Activated CD8-positive, alpha-beta T cell treated with anti-CD3 and anti-CD28 coated beads for 36 hours (primary cell): ENCODE measurements at places on chromosomes 5 and 9.

GRCh38 chr9:121105531-121105930, 30.8 kb downstream of the CNTRL start:
- no peak for DNase-seq

GRCh38 chr9:35112257-35113020, 3.2 kb downstream of the ATOSB start:
- no peak for DNase-seq

GRCh38 chr5:124728968-124729332, 17.5 kb downstream of the ZNF608 start:
- DNase-seq: no peak

DNA sequence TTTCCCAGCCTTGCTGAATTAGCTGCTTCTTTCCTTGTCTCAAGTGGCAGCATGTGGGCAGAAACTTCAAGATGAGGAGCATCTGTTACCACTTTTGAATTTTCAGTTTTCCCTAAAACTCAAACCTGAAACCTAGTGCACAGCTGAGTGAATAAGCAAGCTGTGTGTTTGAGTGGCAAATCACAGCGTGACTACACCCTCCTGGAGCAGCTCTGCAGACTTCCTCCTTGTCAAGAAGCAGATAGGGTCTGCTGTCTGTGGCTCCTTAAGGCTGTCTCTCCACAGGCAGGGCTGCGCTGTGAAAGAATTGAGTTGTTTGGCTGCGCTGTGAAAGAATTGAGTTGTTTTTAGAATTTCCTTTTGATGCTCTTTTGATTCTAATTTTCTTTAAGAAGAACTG, 179.7 kb upstream of the HAPLN1 start:
- DNase-seq: no peak

DNA sequence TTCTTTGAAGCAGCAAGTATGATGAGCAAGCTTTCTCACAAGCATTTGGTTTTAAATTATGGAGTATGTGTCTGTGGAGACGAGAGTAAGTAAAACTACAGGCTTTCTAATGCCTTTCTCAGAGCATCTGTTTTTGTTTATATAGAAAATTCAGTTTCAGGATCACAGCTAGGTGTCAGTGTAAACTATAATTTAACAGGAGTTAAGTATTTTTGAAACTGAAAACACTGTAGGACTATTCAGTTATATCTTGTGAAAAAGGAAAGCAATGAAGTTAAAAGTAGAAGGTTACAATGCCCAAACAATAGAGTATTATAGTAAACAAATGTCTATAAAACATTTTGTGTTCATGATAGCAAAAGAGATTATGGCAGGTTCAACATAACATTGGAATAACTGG, 88.6 kb downstream of the JAK2 start:
- DNase-seq: no peak

- DNase-seq: no peak
Measured at GRCh38 chr5:84370176-84370575, 14.5 kb downstream of the EDIL3 start.

DNA sequence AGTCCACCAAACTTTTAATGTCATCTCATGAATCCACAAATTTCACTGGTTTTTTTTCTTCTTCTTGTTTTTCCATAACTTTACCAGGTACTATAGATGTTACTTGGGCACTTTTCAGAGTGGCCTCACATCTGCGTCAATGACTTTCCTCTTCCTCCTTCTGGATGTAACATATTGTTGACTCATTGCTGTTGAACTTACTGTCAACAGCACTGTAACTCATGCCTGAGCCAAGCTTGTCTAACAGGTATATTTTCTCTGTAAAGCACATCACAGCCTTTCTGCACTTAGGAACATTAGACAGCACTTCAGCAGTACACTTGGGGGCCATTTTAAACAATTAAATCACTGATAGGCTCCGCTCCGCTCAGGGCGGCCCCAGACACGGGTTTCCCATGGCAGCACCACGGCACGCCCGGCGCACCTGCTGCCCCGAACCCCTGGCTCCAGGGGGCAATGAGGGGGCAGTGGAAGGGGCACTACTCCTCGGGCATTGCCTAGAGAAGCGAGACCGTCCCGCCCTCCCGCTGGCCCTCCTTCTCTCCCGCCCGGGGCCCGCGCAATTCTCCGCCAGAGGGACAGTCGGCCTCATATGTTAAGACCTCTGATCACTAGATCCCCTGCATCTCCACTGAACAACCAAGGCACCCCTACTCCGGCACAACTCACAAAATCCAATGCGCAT, 41.9 kb upstream of the SPATA31C2 start:
- no peak for DNase-seq

GRCh38 chr5:143398053-143398355, 5.5 kb downstream of the NR3C1 start:
- no peak for DNase-seq

GRCh38 chr9:88776717-88777497, 214.4 kb upstream of the S1PR3 start:
- DNase-seq: no peak

- no peak for DNase-seq
Measured at GRCh38 chr9:122029898-122030297, 63.2 kb downstream of the TTLL11 start.

DNA sequence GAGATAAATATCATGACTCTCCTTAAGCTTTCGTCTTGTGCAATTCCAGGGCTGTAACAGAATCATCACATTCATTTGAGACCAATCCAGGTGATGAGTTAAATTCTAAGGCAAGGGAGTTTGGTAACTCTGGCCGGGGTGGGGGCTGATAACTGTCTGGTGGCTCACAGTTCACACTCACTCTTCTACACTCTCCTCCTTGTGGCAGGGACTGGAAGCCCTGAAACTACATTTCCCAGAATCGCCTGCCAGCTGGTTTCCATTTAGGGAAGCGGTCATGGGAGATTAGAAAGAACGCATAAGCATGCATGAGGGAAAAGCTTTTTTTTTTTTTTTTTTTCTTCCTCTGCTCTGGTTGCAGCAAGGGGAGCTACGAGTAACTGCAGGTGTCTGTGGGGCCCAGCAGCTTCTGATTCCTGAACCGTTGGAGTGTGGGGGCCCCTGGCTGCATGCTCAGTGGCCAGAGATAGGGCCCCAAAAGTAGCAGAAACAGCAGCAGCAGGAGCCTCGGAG, 154.8 kb upstream of the TBC1D2 start:
- no peak for DNase-seq

DNA sequence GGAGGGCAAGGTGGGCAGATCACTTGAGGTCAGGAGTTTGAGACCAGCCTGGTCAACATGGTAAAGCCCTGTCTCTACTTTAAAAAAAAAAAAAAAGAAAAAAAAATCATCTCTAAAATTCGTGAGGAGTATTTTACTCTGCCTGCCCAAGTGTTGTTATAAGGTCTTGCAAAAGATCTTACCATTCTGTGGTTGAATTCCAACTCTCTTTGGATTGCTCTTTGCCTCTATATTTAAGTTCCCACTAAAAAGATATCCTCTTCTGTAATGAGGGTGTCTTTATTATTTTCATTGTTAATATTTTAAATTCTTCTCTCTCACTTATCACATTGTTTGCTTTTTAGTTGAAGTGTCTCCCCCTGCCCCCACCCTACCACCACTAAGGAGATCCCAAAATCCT, 33.4 kb downstream of the CREBRF start:
- no peak for DNase-seq

- DNase-seq: no peak
Measured at GRCh38 chr5:73835726-73836125, 209.7 kb downstream of the ARHGEF28 start.

DNA sequence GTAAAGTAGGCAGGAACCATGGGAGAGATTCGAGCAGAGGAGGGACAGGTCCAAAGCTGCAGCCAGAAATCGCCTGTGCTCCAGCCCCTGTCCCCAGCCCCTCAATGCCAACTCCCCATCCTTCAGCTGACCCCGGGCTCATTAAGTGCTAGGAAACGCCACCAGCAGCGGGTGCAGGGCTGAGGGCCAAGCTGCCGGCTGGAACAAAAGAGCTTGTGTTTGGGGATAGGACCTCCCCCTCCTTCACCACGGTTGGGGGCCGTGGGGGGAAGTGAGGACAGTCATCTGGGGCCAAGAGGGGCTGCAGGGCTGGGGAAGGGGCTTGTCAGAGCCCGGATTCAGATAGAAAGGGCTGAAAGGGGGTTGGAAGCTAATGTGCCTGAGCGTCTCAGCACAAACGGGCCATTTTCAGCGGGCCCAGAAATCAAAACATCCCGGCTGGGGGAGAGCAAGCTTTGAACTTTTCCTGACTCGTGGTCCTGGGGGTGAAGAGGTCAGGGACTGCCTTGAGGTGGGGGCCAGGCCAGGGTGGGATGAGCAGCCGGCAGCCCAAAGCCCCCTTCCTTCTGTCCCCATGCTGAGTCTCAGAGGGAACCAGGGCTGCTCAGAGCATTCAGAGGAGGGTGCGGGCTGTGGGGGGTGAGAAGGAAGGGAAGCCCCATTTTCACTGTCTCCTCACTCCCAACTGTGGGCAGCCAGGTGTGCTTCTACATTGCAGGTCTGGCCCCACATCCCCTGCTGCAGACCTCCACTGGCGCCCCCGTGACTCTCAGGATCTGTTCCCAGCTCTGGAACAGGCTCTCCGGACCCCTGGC, 69.4 kb upstream of the DAB2IP start:
- DNase-seq: no peak

- DNase-seq: no peak
Measured at GRCh38 chr5:158194561-158194976, 335.6 kb upstream of the CLINT1 start.
